ENCODE measurements at places on chromosomes 7 and 10.

GRCh38 chr10:110647136-110647430, 2.9 kb downstream of the RBM20 start:
- no peak for DNase-seq

GRCh38 chr7:90349305-90349704, 2.8 kb downstream of the GTPBP10 start:
- DNase-seq, result no peak

DNA sequence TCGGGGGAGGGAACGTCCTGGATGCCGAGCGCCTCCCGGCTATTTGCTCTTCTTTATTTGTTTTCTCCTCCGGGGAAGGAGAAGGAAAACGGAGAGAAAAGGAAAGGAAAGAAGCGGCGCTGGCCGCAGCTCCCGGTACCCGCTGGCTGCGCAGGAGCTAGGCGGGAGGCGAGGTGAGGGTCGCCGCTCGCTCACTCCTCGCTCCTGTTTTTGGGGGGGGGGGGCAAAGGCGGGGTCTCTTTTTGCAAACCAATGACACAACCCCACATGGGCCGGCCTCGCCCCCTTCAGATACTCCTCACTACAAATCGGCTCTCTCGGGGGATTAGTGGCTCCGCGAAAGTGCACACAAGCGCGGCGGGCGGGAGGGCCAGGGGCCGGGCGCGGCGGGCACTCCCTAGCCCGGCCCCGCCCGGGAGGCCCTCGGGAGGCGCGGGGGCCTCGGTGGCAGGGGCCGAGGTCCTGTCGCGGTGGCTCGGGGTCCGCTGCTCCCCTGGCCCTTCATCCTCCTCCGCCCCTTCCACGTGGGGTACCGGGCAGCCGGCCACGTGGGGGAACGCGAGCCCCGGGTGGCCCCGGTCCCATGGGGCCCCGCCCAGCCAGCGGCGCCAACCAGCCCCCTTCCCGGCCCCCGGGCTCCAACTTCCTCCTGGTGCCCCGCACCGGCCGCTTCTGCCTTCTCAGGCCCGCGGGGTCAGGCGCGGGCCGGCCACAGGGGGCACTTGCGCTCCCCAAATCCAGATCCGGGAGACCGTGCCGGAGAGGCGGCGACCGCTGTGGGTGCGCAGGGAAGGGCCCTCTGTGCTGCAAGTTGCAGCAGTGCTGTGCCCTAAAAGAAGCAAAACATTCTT, 718 bp upstream of the CTBP2 start:
- peak; percentile 60 for DNase-seq

DNA sequence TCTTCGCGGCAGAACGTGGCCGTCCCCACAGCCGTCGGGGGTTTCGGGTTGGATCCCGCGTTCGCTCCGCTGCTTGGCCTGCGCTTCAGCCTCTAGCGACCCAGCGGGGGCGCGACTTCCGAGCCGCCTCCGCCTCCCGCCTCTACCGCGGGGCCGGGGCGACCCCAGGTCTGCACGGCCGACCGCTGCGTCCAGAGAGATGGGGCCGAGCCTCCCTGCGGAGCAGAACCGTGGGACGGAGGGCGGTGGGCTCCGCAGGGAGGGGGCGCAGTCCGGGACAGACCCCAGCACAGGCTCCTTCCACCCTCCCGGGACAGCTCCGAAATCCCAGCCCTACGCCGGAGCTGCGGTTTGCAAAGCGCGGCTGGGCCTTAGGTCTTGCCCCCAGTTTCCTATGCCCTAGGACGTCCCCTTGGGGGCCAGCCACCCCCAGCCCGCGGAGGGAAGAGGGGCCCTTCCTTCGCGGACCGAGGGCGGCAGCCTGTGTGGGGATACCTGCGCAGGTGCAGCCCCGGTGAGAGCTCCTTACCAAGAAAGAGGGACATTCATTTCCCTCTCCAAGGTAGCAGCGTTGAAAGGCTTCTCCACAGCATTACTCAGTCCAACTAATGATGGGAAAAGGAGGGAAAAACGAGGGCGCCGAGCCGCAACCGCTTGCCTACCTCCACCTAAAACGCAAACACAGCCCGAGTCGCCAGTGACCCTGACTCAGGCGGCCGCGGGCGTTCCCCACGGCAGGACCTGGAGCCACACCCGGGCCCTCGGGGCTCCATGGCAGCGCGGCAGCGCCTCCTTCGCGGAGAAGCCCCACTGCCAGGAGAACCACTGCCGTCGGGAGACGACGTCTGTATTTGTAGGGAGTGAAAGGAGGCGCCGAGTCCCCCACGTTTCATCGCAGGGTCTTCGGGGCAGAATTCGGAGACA, 115.7 kb downstream of the BMS1 start:
- DNase-seq, result no peak

GRCh38 chr7:67387851-67388250, 391.2 kb downstream of the TYW1 start:
- no peak for DNase-seq

GRCh38 chr7:83921941-83922607, 272.5 kb downstream of the SEMA3A start:
- DNase-seq, result peak; percentile 22

GRCh38 chr7:74544706-74545469, 91.2 kb downstream of the GTF2IRD1 start:
- no peak for DNase-seq

Data from HS-5 (cell line).